Left ventricle myocardium inferior (tissue), 1 donor: ENCODE measurements at places on chromosomes 3 and 15. TPM values are rescaled to one million over a fixed set of nuclear protein-coding genes. Genes with fewer than 3 reads are reported as not detected.

- H3K27me3 ChIP-seq = no peaks in the 10 kb centered on the region
- peak within 1 kb of the TSS; percentile 76 for H3K4me3 ChIP-seq
- no peaks in the 10 kb centered on the region for H3K36me3 ChIP-seq
- DNase-seq = peak; percentile 64
These were observed at the start of gene TYRO3 for GRCh38 chr15:41558400-41559238. Gene TYRO3 (plus strand): TSS chr15:41559212. CDS start chr15:41559258, 46 bp downstream.

DNA sequence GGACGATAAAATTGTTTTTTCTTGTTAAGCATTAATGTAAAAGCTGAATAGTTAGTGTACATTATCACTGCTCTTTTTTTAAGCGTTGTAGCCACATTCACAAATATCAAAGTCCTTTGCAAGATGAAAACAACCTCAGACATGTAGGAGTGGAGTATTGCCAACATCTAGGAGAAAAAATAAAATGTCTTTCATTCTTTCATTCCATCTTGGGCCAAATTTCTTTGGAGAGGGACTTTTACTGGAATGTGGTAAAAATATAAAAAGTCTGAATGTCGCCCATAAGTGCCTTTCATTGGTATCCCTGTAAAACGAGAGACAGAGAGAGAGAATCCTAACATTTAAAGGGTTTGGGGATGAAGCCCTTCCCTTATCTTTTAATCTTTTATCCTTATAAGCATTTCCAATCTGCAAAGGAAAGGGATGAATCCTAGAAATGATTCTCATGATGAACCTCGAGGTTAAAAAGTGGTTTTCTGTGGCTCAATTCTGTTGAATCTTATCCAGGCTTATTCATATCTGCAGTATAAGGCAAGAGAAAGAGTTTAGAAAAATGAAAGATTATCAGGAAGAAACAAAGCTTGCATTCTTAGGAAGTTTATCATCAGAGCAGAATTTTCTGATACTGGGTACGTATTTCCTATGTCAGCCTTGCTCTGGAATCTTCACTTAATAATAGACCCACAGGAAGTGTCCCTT is 1031.7 kb downstream of the MCTP2 start:
- H3K4me1 ChIP-seq = peaks cover 11% of the 10 kb centered on the region
- no peaks in the 10 kb centered on the region for H3K36me3 ChIP-seq
- DNase-seq = no peak
- H3K4me3 ChIP-seq = no peak overlapping the region
- H3K27ac ChIP-seq = peak overlapping the region; percentile 39

GATM gene
- 9.3 TPM for total RNA-seq

CDCP1 gene
- total RNA-seq = 0.25 TPM

DNA sequence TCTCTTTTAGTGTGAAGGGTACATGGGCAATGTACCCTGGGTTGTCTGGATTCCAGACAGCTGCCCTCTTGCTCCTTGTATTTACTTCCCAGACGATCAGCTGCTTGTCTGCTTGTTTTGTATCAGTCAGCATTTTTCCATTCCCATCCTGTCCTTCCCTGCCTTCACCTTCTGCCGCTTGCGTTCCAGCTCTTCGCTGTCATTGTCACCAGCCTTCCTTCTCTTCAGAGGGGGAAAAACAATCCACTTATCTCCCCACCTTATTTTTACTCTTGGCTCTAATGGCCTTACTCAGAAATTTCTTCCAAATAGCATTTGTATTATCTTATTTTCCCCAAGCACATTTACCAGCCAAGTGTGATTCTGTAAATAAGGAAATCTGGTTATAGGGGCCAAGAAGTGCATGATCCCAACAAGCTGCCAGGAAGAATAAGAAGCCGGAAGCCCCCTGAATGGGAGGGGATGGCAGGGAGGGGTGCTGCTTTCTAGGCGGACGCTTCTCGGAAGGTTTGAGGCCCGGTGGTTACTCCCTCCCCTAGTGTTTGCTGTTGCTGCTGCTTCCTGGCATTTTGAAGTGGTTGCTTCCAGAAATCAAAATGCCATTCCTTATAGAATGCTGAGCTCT is 497.6 kb downstream of the NTRK3 start:
- no peaks in the 10 kb centered on the region for H3K4me1 ChIP-seq
- no peak overlapping the region for H3K4me3 ChIP-seq
- H3K27me3 ChIP-seq = no peaks in the 10 kb centered on the region
- H3K27ac ChIP-seq = no peak overlapping the region
- no peaks in the 10 kb centered on the region for H3K36me3 ChIP-seq
- no peak for DNase-seq

GRCh38 chr3:149342413-149343380 is 9.3 kb upstream of the TM4SF18 start:
- DNase-seq = no peak
- H3K4me3 ChIP-seq = no peak overlapping the region
- H3K36me3 ChIP-seq = no peaks in the 10 kb centered on the region

GRCh38 chr3:32531010-32531647 is 28.5 kb upstream of the CMTM6 start:
- DNase-seq = no peak
- H3K36me3 ChIP-seq = peaks cover 78% of the 10 kb centered on the region
- H3K4me3 ChIP-seq = no peak overlapping the region
- no peaks in the 10 kb centered on the region for H3K27me3 ChIP-seq

- H3K36me3 ChIP-seq = no peaks in the 10 kb centered on the region
- no peaks in the 10 kb centered on the region for H3K27me3 ChIP-seq
- peak overlapping the region; percentile 64 for H3K27ac ChIP-seq
- peaks cover 93% of the 10 kb centered on the region for H3K4me1 ChIP-seq
These were observed 92.6 kb downstream of the SLCO3A1 start for GRCh38 chr15:91946075-91946474.

GRCh38 chr3:113179235-113179824 is 32.0 kb upstream of the BOC start:
- H3K36me3 ChIP-seq = no peaks in the 10 kb centered on the region
- no peak overlapping the region for H3K27ac ChIP-seq
- no peaks in the 10 kb centered on the region for H3K27me3 ChIP-seq
- H3K4me3 ChIP-seq = no peak overlapping the region
- H3K4me1 ChIP-seq = no peaks in the 10 kb centered on the region

DNA sequence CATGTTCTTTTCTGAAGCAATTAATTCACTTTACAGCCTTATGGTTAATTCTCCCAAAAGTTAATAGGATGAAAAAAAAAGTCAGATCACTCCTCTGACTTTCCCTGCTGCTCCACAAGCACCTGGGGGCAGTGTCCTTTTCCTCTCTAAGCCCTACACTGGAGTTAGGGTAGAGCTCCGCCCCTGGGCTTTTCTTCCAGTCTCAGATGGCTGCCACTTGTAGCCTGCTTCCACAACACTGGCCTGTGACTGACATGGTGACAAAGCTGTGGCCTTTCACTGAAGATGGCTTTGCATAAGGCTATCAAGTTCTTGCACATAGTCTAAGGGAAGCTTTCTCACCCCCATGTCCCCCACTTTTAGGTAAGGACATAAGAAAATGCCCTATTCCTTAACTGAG is 1.3 kb upstream of the MON1A start:
- peak overlapping the region; percentile 91 for H3K27ac ChIP-seq
- no peak overlapping the region for H3K4me3 ChIP-seq
- peaks cover 35% of the 10 kb centered on the region for H3K4me1 ChIP-seq
- H3K36me3 ChIP-seq = no peaks in the 10 kb centered on the region
- no peaks in the 10 kb centered on the region for H3K27me3 ChIP-seq

- no peaks in the 10 kb centered on the region for H3K36me3 ChIP-seq
- peak; percentile 54 for DNase-seq
- H3K4me3 ChIP-seq = peak within 1 kb of the TSS; percentile 94
- peak within 1 kb of the TSS; percentile 89 for H3K27ac ChIP-seq
- H3K4me1 ChIP-seq = peaks cover 23% of the 10 kb centered on the region
These were observed at the start of gene PIGZ for GRCh38 chr3:196968233-196969133. Gene PIGZ (minus strand): TSS chr3:196968833. CDS start chr3:196952031, 16,802 bp downstream.
